ENCODE measurements at places on chromosomes 16 and 17.
A peak's percentile ranks its signal among the peaks of the same experiment; 100 is the strongest.

GRCh38 chr16:19898924-19899604 lies 14.4 kb upstream of the GPRC5B start:
- peak; percentile 80 for DNase-seq

DNA sequence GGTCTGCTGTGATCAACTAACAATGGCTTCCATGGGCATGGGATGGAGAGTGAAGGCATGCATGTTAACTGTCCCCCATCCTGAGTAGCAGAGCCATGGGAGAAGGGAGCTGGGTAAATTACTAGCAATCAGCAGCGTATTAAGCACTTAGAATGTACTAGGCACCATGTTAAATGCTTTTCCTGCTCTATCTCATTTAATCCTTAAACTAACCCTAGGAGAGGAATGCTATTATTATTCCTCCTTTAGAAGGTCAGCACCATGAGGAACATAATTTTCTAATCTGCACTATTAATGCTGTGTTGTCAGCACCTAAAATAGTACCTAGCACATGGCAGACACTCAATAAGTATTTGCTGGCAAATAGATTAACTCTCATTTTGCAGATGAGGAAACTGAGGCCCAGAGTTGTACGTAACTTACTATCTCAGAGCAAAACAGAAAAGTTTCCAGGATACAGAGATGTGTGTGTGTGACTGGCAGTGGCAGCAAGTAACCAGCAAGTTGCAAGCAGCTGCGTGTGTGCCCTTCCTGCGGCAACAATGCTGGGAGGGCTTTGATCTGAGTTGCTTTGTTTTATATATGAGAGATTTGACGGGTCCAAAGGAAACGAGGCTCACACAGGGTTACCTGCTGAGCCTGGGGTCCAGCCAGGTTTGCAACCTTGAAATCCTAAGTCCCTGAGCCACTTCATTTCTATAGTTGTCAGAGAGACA lies 6.5 kb upstream of the KLHL36 start:
- DNase-seq, result no peak

- DNase-seq, result no peak
Measured at GRCh38 chr16:68046106-68046505, 23.0 kb downstream of the DUS2 start.

DNA sequence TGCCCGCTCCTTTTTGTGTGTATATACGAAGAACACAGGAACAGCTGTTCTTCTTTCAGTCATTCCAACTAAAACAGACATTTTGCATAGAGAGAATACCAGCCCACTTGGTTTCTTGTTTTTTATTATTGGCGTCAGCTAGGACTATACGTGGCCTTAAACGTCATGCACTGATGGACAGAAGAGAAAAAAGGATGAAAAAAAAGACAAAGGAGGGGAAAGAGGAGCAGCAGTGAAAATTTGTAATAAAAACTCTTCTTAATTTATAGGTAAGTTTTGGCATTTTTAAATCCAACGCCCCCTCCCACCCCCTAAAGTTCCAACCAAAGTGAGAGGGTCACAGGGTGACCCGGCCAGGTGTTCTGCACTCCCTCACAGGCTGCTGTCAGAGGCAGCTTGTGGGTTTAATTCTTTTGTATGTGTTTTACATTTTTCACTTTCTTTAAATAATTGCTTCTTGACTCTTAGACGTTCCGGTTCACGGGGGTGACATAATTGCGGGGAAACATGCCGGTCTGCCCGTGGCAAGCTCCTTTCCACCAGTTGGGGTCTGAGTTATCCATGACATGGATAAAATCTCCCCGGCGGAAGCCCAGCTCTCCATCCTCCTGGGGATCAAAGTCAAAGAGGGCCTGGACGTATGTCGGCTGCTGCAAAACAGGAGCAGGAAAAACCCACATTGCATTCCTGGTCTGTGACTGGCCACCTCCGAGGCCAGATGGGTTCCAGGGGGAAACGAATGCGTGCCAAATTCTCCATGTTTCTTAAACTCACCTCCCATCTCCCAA lies 30.9 kb upstream of the SLC25A19 start:
- no peak for DNase-seq

- DNase-seq, result peak; percentile 34
Measured at GRCh38 chr17:47850692-47851573, at the start of gene SP6. Gene SP6 (minus strand): TSS chr17:47851163. CDS start chr17:47848429, 2,734 bp downstream.

DNA sequence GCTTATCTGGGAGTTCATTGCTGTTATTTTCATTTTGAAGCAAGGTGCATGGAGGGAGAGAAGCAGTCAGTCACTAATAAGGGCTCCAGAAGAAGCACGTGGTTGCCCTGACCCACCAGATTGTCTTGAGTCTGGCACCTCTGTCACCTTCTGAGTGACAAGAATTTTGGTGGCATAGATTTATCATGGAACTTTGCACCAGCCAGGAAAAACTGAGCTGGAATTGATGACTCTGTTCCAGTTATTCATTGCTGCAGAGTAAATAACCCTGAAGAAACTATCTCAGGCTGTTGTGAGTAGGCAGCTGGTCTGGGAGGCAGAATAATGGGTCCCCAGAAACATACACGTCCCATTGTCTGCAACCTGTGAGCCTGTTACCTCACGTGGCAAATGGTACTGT lies 44.8 kb downstream of the HSD17B2 start:
- no peak for DNase-seq

DNA sequence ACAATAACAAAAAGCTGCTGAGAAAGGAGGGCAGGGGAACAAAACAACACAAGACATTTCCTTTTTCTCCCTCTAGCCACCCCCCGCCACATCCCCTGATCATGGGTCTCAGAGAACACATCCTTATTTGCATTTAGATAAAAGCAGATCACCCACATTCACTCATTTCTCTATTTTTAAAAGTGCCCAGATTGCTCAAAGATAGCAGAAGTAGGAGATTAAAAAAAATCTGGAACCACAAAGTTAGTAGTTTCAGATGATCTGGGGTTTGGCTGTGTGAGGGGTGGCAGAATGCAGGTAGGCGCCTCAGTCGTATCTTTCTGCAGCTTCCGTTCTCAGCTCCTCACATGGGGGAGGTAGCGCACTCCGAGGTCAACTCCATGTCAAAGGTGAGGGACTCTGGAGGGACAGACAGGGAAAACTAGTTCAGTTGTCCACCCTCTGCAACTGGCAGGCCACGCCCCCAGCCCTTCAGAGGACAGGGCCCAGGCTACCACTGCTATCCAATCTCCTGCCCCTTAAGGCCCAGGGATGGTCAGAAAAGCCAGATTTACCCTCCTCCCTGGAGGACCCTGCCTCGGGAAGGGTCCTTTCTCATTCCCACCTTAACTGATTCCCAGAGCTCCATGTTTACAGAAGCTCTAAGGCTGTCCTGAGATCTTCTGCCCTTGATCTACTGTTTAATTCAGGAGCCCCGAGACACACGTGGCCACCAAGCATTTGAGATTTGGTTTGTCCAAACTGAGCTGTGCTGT lies 27.3 kb downstream of the STAT5A start:
- no peak for DNase-seq

DNA sequence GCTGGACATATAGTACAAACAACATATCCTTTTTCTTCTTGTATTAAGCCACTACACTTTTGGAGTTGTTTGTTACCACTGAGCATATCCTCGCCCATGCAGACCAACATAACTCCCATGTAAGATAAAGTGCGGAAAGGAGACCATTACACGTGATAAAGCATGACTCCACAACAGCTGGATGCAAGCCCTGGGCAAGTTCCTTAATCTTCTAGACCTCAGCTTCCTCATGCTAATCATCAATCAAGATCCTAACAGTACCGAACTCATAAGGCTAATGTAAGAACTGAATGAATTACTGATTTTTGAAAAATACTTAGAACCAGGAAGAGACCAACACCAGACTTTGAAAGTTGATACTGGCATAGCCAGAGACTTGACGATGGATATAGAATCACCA lies 47.0 kb upstream of the GSG1L start:
- DNase-seq, result no peak

- peak; percentile 71 for DNase-seq
Measured at GRCh38 chr16:68298907-68299561, 11.7 kb downstream of the SLC7A6OS start.

GRCh38 chr16:1917665-1918350 lies 407 bp downstream of the HS3ST6 start:
- no peak for DNase-seq

DNA sequence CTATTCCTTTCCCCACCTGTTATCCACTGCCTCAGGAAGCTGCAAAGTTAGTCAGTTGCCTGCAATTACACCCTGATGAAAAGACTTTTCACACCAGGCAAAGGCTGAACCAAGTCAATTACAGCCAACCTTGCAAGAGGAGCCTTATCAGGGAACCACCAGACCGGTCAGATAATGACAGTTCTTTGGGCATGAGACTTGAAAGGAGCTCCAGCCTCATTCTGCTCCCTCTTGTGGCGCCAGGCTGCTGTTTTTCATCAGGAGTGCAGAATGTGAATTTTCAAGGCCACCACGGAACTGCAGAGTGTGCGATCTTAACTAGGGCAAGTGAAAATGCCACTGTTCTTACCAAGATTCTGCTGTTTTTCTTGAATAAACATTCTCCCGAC lies 22.5 kb downstream of the DNAI2 start:
- DNase-seq, result peak; percentile 76

DNA sequence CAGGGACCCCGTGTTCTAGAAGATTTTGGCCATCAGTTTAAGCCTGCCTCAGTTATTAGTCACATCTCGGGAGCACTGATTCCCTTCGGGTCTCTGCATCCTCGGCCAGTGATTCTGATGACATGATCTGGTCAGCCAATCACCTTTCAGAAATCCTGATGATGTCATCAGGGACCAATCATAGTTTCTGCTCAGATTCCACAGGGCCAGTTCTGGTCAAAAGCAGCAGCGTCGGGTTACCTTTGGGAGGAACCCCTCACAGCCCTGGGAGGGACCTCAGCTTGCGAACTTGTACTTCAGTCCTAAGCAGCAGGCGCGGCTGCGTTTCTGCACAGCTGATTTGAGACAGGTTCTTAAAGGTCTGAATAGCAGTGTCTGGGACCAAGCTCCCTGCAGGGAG lies 13.9 kb downstream of the KDM8 start:
- peak; percentile 84 for DNase-seq

- DNase-seq, result peak; percentile 60
Measured at GRCh38 chr17:20944014-20944865, 98.6 kb downstream of the USP22 start.

DNA sequence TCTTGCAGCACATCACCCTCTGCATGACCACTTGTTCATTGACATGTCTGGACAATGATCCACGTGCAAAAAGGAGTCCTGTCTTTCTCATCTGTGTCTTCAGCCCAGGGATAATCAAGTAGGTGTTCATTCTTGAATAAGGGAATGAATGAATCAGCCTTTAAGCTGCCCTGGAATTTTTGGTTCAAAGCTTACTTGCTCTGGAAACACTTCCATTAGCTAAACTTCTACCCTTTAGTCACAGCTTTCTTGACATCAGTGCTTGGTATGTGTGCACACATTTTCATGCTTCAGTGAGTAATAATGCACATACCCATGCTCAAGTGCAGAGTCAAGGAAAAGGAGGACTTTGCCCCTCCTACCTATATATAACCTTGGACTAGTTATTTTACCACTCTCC lies 103.0 kb upstream of the CDH13 start:
- no peak for DNase-seq

- no peak for DNase-seq
Measured at GRCh38 chr16:48011878-48012658, 143.7 kb downstream of the ABCC12 start.

GRCh38 chr16:89710709-89711564 lies 9.4 kb upstream of the SPATA2L start:
- no peak for DNase-seq

DNA sequence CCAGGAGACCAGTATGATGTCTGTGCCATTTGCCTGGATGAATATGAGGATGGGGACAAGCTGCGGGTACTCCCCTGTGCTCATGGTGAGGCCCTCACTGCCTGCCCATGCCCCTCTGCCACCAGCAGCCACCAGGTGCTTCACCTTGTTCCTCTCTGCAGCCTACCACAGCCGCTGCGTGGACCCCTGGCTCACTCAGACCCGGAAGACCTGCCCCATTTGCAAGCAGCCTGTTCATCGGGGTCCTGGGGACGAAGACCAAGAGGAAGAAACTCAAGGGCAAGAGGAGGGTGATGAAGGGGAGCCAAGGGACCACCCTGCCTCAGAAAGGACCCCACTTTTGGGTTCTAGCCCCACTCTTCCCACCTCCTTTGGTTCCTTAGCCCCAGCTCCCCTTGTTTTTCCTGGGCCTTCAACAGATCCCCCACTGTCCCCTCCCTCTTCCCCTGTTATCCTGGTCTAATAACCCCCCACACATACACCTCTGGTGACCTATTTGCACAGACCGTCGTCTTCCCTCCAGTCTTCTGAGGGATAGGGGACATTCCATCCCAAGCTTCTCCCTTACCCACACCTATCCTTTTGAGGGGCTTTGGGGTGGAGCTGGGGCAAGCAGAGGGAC lies 3.7 kb downstream of the PFN1 start:
- DNase-seq, result no peak

DNA sequence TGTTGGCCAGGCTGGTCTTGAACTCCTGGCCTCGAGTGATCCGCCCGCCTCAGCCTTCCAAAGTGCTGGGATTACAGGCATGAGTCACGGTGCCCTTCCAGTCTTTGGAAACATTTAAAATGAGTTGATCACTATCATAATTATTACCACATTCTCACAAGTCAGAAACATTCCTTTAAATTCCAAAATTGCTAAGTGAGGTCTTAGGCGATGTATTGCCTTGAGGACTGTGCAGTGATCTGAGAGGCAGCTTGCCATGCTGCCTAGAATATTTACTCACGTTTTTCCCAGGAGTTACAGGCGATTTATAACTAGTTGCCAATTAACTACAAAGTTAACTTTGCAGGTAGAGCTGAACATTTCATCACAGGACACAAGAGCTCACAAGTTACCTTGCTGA lies 5.7 kb upstream of the ATXN1L start:
- DNase-seq, result no peak

DNA sequence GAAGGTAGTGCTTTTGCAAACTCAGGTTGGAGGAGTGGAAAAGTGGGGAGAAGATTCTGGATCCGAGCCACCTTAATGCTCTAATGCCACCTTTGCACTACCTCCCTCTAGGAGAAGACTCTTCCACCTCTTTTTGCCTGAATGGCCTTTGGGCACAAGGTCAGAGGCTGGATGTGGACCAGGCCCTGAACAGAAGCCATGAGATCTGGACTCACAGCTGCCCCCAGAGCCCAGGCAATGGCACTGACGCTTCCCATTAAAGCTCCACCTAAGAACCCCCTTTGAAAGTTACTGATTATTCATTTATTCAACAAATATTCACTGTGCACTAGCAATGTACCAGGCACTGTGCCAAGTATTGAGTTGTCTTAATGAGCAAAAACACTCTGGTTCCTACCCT lies 3.2 kb downstream of the SHBG start:
- DNase-seq, result no peak

- no peak for DNase-seq
Measured at GRCh38 chr16:57588831-57589230, 39.6 kb upstream of the ADGRG1 start.

DNA sequence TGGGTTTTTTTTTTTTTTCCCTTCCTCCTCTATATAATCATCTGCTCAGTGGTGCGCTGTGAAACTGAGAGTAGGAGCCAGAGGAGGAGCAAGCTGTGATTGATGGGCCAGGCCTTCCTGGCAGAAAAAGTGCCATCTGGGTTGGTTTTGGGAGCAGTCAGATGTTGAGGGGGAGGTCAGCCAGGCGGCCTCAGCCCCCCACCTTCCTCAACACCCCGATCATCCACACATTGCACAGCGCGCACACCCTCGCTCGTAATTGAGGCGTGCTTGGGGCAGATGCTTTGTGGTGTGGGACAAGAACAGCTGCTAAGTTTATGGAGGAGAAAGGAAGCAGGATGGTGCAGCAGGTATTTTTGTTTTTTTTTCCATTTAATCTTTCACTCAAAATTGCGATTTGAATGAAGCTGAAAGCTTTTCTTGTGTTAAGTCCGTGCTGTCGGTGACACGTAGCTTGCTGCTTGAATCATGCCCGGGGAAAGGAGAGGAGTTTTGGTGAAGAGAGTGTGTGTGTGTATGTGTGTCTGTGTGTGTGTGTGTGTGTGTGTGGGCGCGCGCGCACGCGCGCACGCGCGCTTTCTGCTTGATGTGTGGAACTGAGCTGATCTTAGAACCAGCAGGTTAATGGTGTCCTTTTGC lies 177.4 kb downstream of the RBFOX1 start:
- no peak for DNase-seq
